ENCODE measurements at places on chromosomes 1 and 21. TPM values are rescaled to one million over a fixed set of nuclear protein-coding genes. Genes with fewer than 3 reads are reported as not detected.

Gene RNU1-3
- polyA plus RNA-seq: not detected

DNA sequence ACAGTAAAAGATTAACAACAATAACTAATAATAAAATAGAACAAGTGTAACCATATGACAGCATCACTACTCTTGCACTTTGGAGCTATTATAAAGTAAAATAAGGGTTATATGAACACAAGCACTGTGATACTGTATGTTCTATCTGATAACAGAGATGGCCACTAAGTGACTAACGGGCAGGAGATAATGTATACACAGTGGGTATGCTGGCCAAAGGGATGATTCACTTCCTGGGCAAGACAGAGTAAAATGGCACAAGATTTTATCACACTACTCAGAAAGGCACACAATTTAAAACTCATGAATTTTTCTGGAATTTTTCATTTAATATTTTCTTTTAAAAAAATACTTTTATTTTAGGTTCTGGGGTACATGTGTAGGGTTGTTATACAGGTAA lies 12.3 kb downstream of the SLC9C2 start:
- no peaks in the 10 kb centered on the region for H3K4me1 ChIP-seq

- peak overlapping the region; percentile 89 for H3K27ac ChIP-seq
- H3K4me1 ChIP-seq: no peaks in the 10 kb centered on the region
- DNase-seq: no peak
- peak overlapping the region; percentile 81 for H3K4me3 ChIP-seq
These were observed 693 bp downstream of the RAB4A start for GRCh38 chr1:229271448-229272159.

GRCh38 chr1:196377811-196378210 lies 230.4 kb downstream of the KCNT2 start:
- no peak for DNase-seq
- no peak overlapping the region for H3K27ac ChIP-seq
- peaks cover 10% of the 10 kb centered on the region for H3K4me1 ChIP-seq
- H3K36me3 ChIP-seq: no peaks in the 10 kb centered on the region
- no peaks in the 10 kb centered on the region for H3K27me3 ChIP-seq

Gene MTARC2
- 11.9 TPM for polyA plus RNA-seq

DNA sequence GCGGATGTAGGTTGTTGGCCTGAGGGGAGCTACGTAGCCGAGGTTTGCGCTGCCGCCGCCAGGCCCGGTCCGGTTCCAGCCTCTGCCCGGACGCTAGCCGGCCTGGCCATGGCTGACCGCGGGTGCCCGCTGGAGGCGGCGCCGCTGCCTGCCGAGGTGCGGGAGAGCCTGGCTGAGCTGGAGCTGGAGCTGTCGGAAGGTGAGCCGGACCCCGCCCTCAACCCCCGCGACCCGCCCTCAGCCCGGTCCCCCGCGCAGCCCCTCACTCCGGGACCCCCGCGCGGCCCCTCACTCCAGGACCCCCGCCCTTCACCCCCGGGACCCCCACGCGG lies 299 bp downstream of the DIP2A start:
- H3K4me1 ChIP-seq: peaks cover 63% of the 10 kb centered on the region
- peak overlapping the region; percentile 98 for H3K4me3 ChIP-seq
- peak overlapping the region; percentile 92 for H3K27ac ChIP-seq
- H3K27me3 ChIP-seq: no peaks in the 10 kb centered on the region
- no peak for DNase-seq

Gene CSF3R
- 4.2 TPM for polyA plus RNA-seq

DNA sequence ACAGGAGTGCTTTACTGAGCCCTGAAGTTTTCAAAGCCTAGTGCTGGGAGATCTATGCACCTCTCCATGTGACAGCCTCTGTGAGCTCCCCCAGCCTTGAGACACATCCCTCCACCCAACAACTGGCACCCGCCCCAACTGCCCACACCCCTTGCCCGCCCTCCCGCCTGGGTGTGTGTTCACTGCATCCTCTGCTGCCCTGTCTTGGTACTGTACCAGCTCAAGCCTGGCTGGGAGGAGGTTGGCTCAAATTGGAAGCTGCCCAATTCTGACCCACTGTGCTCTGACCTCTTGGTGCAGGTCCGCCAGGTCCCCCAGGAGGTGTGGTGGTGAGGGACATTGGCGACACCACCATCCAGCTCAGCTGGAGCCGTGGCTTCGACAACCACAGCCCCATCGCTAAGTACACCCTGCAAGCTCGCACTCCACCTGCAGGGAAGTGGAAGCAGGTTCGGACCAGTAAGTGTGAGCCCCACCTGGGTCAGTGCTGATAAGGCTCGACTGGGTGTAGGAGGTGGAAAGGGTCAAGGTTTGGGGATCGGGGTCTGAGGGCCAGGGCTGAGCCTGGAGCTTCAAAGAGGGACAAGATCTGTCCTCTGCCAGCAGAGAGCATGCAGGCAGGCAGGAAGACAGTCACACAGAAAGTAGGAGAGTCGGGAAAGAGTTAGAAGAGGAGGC lies 18.0 kb downstream of the TMEM81 start:
- H3K36me3 ChIP-seq: no peaks in the 10 kb centered on the region
- no peak overlapping the region for H3K27ac ChIP-seq
- peak; percentile 57 for DNase-seq
- no peak overlapping the region for H3K4me3 ChIP-seq

GRCh38 chr1:221439747-221440501 lies 302.0 kb downstream of the DUSP10 start:
- no peak for DNase-seq
- no peaks in the 10 kb centered on the region for H3K27me3 ChIP-seq
- no peak overlapping the region for H3K4me3 ChIP-seq
- H3K36me3 ChIP-seq: no peaks in the 10 kb centered on the region
- H3K27ac ChIP-seq: peak overlapping the region; percentile 77

GRCh38 chr1:119646521-119647227 lies 1.4 kb downstream of the ZNF697 start:
- peak overlapping the region; percentile 78 for H3K4me3 ChIP-seq
- H3K4me1 ChIP-seq: peaks cover 18% of the 10 kb centered on the region
- no peak overlapping the region for H3K27ac ChIP-seq
- no peaks in the 10 kb centered on the region for H3K27me3 ChIP-seq
- no peaks in the 10 kb centered on the region for H3K36me3 ChIP-seq

DNA sequence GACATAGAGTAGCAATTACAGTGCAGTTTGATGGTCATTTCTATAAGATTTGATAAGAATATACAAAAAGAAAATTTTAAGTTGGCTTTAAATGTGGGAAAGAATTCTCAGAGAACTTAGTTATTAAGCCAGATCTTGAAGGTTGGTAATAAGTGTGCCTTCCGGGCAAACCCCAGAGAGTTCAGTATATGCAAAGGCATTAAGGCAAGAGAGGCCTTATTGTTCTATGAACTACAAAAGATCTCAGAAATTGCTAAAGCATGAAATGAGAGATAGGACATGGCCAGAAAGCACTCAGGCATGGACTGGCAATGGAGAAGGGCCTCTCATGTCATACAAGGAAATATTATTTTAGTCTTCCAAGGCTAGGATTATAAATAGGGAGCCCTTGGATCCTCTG lies 390.2 kb upstream of the C1orf87 start:
- H3K27ac ChIP-seq: no peak overlapping the region
- DNase-seq: no peak
- no peaks in the 10 kb centered on the region for H3K27me3 ChIP-seq
- H3K36me3 ChIP-seq: no peaks in the 10 kb centered on the region

GRCh38 chr1:157993918-157994605 lies 617 bp downstream of the KIRREL1 start:
- no peaks in the 10 kb centered on the region for H3K27me3 ChIP-seq
- H3K36me3 ChIP-seq: no peaks in the 10 kb centered on the region
- peak overlapping the region; percentile 99 for H3K4me3 ChIP-seq
- H3K4me1 ChIP-seq: peaks cover 50% of the 10 kb centered on the region
- peak overlapping the region; percentile 99 for H3K27ac ChIP-seq

- DNase-seq: no peak
- peaks cover 23% of the 10 kb centered on the region for H3K27me3 ChIP-seq
- peaks cover 7% of the 10 kb centered on the region for H3K4me1 ChIP-seq
- no peak overlapping the region for H3K27ac ChIP-seq
These were observed 463 bp downstream of the IL12RB2 start for GRCh38 chr1:67308136-67308535.

GRCh38 chr1:246608616-246609376 lies 42.5 kb downstream of the CNST start:
- H3K4me3 ChIP-seq: no peak overlapping the region
- H3K27ac ChIP-seq: peak overlapping the region; percentile 70
- peaks cover 59% of the 10 kb centered on the region for H3K4me1 ChIP-seq
- DNase-seq: peak; percentile 82

DNA sequence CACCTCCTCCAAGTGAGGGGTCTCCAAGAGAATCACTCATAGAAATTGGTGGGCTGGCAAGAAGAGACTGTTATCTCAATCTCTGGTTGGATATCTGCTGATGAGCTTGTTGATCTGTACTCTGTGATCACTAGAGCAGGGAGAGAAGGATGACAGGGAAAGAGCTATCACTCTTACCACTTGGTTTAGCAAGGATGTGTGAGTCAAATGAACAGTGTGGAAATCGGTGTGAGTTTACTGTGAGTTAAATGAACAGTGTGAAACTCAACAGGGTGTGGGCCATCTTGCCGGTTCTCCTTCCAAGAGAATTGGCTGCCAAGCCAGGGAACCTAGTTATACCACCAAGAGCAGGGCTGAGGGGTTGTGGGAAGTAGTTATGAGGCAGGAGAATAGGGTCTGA lies 33.3 kb upstream of the CD1D start:
- DNase-seq: no peak
- H3K27ac ChIP-seq: no peak overlapping the region
- H3K27me3 ChIP-seq: no peaks in the 10 kb centered on the region
- no peaks in the 10 kb centered on the region for H3K36me3 ChIP-seq
- no peak overlapping the region for H3K4me3 ChIP-seq

DNA sequence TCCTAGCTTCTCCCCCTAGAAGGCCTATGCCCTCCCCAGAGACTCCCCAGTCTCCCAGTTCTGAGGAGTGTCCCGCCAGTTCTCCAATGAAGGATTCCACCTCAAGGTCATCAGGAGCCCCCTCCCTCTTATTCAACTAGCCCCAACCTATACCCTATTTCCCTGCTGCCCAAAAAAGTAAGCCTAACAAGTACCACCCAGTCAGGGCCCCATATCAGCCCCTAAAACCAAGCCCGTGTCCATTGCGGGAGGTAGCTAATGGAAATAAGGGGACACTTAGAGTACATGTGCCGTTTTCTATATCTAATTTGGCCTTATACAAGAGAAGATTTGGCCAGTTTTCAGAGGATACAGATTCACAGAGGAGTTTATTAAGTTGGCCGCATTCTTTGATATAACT lies 416.2 kb downstream of the MATN1 start:
- no peaks in the 10 kb centered on the region for H3K4me1 ChIP-seq
- no peak for DNase-seq
- H3K27me3 ChIP-seq: no peaks in the 10 kb centered on the region

DNA sequence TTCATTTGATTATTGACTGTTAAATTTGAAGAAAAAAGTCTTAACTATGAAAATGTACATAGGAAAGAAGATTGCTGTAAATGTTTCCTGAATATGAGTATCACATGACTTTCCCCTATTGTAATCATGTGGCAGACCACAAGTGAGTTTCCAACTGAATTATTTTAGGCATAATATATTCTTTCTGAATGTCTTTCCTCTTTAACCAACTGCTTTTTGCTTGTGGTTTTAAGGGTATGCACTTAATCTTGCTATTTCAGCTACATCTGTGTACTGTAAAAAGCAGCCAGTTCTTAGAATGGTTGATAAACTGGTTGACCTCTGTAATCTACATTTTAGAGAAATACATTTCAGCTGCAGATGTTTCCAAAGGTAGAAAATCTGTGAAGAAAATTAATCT lies 400.7 kb downstream of the NEGR1 start:
- H3K27ac ChIP-seq: no peak overlapping the region
- no peak overlapping the region for H3K4me3 ChIP-seq
- DNase-seq: no peak
- no peaks in the 10 kb centered on the region for H3K4me1 ChIP-seq
- H3K36me3 ChIP-seq: no peaks in the 10 kb centered on the region
- H3K27me3 ChIP-seq: no peaks in the 10 kb centered on the region

Gene CASQ1
- not detected for polyA plus RNA-seq

GRCh38 chr1:906600-907420 lies 16.9 kb upstream of the SAMD11 start:
- H3K36me3 ChIP-seq: no peaks in the 10 kb centered on the region
- no peaks in the 10 kb centered on the region for H3K27me3 ChIP-seq
- no peak overlapping the region for H3K27ac ChIP-seq
- no peak overlapping the region for H3K4me3 ChIP-seq
- peak; percentile 71 for DNase-seq

Gene EPS8L3
- 81.7 TPM for polyA plus RNA-seq

GRCh38 chr21:14095056-14095455 lies 115.7 kb downstream of the LIPI start:
- H3K27me3 ChIP-seq: no peaks in the 10 kb centered on the region
- no peak overlapping the region for H3K4me3 ChIP-seq
- DNase-seq: peak; percentile 0
- peaks cover 5% of the 10 kb centered on the region for H3K36me3 ChIP-seq

Gene KCNE2
- not detected for polyA plus RNA-seq

DNA sequence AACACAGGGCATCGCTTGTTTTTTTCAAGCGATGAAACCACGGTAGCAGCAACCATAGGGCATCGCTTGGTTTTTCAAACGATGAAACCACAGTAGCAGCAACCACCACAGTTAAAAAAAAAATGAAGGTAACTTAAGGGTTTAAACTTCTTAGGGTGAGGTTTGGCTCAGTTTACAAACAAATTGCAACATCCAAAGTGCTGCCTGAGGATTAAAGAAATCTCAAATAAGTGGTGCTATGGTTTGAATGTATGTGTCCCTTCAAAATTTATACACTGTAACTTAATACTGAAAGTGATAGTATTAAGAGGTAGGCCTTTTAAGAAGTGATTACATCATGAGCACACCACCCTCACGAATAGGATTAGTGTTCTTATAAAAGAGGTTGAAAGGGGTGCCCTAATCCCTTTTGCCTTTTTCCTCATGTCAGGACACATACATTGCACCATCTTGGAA lies 6.4 kb upstream of the GBP5 start:
- H3K27ac ChIP-seq: no peak overlapping the region
- no peak for DNase-seq
- no peaks in the 10 kb centered on the region for H3K36me3 ChIP-seq
- no peaks in the 10 kb centered on the region for H3K4me1 ChIP-seq
- no peaks in the 10 kb centered on the region for H3K27me3 ChIP-seq
- H3K4me3 ChIP-seq: no peak overlapping the region

- H3K36me3 ChIP-seq: no peaks in the 10 kb centered on the region
- no peaks in the 10 kb centered on the region for H3K4me1 ChIP-seq
- H3K4me3 ChIP-seq: no peak overlapping the region
- no peaks in the 10 kb centered on the region for H3K27me3 ChIP-seq
These were observed 111.8 kb upstream of the PRMT6 start for GRCh38 chr1:106944721-106945120.

Gene LENEP
- 0.39 TPM for polyA plus RNA-seq

DNA sequence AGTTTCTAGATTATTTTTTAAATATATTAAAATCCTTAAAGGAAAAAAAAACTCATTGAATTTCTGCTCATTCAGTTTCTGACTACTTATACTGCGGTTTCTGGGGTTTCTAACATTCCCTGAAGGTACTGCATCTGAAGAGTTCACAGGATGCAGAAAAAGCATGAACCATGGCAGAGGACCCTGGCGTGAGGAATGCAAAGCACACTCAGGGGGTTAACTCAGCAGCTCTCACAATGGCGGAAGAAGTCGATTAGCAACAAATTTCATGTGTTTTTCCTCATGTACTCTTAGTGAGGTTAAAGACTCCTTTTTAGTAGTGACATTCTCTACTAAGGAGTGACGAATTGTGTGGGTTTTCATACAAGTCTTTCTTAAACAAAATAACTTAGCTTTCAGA lies 975.6 kb downstream of the NCAM2 start:
- no peak overlapping the region for H3K27ac ChIP-seq
- no peak for DNase-seq
- H3K36me3 ChIP-seq: no peaks in the 10 kb centered on the region
- no peak overlapping the region for H3K4me3 ChIP-seq

GRCh38 chr1:22323846-22324504 lies 127.7 kb upstream of the ZBTB40 start:
- no peak overlapping the region for H3K4me3 ChIP-seq
- no peaks in the 10 kb centered on the region for H3K36me3 ChIP-seq
- no peak overlapping the region for H3K27ac ChIP-seq
- peak; percentile 45 for DNase-seq
- no peaks in the 10 kb centered on the region for H3K4me1 ChIP-seq
